ENCODE measurements at places on chromosomes 1 and 21.

GRCh38 chr21:33302796-33303195 lies 22.0 kb upstream of the IFNAR1 start:
- no peak for DNase-seq

- DNase-seq: no peak
These were observed 93.6 kb upstream of the BCAR3 start for GRCh38 chr1:93775224-93775623.

- DNase-seq: no peak
These were observed 730 bp downstream of the NOS1AP start for GRCh38 chr1:162070094-162070748.

- DNase-seq: peak; percentile 16
These were observed 62.1 kb downstream of the DEGS1 start for GRCh38 chr1:224245188-224245587.

DNA sequence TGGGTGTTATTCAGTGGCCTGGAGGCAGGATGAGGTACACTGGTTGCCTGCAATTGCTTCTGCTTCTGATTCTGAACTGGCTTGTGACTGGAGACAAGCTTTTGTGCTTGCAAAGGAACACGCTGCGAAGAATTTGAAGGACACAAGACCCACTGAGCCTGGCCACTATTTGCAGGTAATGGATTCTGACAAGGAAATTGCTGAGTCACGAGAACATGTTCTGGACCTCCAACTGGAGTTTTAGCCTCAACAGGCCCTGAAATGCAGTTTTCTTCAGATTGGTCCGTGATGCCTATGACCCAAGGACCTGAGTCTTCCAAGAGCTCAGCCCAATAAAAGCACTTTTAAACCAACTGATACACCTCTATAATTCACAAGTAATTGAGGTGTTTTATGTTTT lies 4.6 kb downstream of the RAB3GAP2 start:
- DNase-seq: no peak

DNA sequence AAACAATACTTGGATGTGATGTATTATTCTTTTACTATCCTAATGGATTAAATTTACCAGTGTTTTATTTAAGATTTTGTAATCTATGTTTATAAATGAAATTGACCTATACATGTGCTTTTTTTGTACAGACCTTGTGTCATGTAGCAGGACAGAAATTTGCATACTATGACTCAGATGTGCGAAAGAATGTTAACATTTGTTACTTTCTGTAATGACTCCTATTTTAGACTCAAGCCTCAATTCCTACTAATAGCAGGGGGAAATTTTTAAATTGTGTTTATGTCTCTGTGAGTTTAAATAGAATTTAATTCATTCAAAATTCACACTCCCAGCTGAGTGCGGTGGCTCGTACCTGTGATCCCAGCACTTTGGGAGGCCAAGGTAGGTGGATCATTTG lies 21.8 kb upstream of the RIMKLA start:
- DNase-seq: no peak

- no peak for DNase-seq
These were observed 348.3 kb downstream of the AJAP1 start for GRCh38 chr1:5002676-5003075.

DNA sequence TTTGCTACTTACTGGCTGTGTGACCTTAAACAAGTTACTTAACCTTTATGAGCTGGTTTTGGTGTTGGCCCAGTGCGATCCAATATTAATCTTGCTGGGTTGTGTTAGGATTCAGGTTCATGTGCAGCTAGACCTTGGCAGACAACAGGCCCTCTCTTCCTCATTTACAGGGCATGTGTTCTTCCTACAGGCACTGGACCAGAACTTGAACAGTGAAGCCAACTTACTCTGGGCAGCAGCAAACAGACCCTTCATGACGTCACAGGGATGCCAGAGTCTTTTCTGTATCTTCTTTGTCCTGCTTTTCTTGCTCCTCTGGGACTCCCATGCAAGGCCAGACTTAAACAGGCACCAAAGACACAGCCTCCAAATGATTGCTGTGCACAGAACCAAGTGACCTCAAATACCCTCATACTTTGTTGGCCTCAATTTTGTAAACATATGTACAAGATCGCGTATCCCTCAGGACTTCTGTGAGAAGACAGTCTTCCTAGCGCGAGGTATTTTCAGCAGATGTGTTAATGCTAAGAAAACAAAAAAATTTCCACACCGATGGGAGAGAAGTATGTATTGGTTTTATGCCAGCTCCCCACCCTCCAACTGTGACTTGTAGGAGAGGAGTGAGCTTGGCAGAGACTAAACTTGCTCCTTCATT lies 73.7 kb downstream of the URB2 start:
- DNase-seq: no peak

DNA sequence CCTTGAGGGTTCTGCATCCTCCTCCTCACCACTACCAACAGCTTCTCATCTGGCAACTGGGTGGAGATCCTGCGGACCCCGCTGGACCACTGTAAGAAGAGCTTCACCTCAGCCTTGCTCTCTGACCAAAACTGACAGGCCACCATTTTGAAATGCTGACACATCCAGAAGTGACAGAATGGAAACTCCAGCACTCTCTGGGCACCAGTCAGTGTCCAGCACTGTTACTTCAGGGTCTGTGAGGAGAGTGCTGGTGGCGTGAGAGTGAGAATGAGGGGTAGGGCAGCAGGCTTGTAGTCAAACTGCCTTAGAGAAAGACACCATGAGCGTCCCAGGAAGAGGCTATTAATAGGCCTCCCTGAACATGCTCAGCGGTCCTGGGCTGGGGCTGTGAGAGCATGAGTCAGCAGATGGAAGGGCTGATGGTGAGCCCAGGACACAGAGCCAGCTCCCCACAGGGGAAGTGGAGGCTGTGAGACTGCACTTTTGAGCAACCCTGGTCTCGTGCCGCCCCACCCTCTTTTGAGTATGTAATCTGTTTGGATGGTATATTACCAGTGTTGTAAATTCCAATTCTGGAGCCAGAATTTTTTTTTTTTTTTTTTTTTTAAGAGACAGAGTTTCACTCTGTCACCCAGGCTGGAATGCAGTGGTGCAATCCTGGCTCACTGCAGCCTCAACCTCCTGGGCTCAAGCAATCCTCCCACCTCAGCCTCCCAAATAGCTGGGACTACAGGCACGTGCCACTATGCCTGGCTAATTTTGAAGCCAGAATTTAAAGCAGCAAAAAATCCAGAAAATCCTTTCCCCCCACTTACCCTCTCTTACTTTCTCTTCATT lies 34.4 kb upstream of the SLC30A1 start:
- DNase-seq: no peak

GRCh38 chr1:232550007-232550406 lies 79.9 kb downstream of the SIPA1L2 start:
- DNase-seq: no peak

DNA sequence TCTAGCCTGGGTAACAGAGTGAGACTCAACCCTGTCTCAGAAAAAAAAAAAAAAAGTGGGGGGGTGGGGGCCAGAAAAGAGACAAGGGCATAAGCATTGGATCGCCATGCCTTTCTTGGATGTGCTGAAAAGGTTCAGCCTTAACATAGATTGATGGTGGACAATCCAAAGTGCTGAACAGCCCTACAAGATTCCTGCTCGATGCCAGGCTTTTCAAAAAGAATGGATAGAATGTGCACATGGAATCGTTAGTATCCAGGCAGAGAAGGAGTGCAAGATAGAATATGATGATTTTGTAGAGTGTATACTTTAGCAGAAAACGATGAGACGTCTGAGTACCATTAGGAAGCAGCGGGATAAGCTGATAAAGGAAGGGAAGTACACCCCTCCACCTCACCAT lies 10.9 kb upstream of the COA7 start:
- DNase-seq: no peak

GRCh38 chr1:112696578-112697314 lies 10.2 kb downstream of the RHOC start:
- DNase-seq: no peak

DNA sequence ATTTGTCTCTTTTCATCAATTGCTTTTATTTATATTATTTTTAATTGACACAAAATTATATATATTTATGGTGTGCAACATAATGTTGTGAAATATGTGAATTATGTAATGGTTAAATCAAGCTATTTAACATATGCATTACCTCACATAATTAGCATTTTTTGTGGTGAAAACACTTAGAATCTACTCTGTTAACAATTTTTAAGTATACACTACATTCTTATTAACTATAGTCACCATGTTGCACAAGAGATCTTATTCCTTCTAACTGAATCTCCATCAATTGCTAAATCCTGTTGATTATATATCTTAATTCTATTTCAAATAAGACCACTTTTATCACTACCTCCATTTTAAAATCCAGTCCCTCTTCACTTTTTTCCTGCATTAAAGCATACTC lies 42.5 kb downstream of the PLPPR5 start:
- no peak for DNase-seq

DNA sequence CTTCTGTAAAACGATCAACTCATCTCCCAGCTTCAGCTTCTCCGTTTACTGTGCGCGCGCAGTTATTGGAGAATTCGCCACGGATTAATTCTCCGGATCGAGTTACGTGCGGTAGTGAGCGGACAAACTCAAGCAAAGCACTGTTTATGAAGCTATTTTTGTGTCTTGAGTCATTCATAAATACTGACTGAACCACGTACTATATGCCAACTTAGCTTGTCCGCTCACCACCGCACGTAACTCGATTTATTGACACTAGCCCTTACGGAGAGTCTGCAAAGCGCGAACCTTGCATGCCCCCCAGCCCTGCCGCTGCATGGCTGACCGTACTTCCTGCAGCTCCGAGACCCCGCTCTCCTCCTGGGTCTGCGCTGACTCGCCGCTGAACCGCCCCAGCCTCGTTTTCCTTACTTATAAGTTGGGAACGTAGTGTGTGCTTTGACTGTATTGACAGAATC lies 773 bp downstream of the CHD1L start:
- DNase-seq: peak; percentile 16

DNA sequence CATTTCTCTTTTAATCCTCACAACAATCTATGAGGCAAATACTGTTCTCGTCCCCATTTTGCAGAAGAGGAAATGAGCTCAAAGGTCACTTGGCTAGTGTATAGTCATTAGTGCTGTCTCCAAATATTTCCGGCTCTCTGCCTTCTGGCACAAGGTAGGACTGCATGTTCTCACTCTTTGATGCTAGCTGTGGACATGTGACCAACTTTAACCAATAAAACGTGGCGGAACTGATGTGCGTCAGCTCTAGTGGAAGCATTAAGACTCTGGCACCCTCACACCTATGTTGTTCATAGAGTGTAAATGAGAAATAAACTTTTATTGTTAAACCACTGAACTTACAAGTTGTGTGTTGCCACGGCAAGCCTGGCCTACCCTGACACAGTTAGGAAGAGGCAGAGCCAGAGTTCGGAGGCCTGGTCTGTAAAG lies 5.0 kb upstream of the KIF21B start:
- no peak for DNase-seq

- no peak for DNase-seq
These were observed 38.2 kb downstream of the CD46 start for GRCh38 chr1:207789792-207790787.

DNA sequence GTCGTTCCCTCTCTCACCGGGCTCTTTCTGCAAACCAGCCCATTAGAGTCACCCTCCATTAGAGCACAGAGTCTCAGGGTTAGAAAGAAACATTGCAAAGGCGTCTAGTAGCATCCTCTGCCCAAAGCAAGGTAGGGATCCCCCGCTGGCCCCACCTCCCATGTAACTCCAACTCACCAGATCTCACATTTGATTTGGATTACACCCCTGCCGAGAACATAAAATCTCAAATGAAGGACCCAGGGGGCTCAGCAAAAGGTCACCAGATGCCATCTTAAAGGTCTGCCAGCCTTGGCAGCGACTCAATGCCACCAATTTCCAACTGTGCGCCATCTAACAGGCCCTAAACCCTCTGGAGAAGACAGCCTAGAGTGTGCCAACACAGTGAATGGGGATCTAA lies 14.1 kb downstream of the C1orf87 start:
- DNase-seq: no peak

DNA sequence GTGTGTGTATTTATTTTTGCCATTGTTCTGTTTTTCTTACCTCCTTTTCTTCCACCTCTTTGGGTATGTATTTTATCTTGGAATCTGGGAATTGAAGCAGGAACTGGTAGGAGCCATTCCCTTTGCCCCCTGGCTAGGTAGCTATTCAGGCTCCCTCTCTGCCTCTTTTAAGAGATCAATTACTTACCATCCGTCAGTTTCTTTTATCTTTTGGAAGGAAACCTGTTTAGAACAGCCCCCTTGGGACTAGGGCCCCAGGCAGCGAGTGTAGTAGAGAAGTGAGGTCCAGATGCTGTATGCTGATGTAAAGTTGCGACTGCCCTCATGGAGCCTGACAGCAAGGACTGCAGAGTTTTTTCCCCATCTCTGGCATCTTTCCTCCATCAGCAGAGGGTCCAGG lies 41.6 kb downstream of the KIRREL1 start:
- DNase-seq: no peak

DNA sequence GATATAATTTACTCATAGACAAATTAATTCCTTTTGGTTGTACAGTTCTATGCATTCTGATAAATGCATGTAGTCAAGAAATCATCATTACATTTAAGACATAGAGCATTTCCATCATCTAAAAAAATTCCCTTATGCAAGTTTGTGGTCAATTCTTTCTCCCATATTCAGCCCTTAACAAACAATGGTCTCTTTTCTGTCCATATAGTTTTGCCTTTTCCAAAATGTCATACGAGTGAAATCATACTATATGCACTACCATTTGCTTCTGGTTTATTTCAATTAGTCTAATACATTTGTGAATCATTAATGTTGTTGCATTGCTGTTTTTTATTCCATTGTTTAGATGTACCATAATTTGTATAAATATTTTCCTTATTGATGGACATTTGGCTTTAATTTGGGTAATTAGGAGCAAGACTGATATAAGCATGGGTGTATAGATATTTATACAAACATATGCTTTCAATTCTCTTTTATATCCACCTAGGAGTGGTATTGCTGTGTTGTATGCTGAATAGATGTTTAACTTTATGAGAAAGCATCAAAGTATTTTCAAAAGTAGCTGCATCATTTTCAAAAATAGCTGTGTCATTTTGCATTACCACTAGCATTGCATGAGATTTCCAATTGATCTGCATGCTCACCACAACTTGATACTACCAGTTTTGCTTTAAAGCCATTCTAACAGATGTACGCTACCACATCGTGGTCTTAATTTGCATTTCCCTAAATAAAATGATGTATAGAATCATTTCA lies 397.0 kb upstream of the ADAMTS5 start:
- DNase-seq: no peak

DNA sequence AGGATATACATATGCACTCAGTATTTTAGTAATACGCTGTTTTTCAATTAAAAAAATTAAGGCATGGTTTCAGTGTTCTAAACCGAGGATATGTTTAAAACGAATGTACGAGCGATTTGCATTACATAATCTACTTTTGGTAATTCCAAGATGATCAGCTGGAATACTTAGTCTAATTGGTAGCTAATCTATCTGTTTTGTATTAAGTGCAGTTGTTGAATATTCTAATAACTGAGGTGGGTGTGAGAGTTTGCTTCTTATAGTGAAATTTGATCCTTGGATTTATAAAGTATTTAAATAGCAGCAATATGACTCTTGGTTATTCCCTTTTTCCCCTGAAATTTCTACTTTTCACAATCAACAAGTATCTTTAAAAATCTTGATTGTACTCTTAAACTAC lies 1.3 kb downstream of the RNF2 start:
- no peak for DNase-seq

- no peak for DNase-seq
These were observed 316.2 kb upstream of the CXADR start for GRCh38 chr21:17196623-17197022.

All from activated gamma-delta T cell treated with Interleukin-2 at 50 U/mL for 16 hours (primary cell).